LHCN-M2 (cell line): ENCODE measurements at places on chromosomes 12 and 14. TPM values are rescaled to one million over a fixed set of nuclear protein-coding genes. Genes with fewer than 3 reads are reported as not detected.

Gene REP15
- 1.6 and 3.4 TPM in 2 replicates for total RNA-seq

Gene DIO2
- total RNA-seq: 0.38 and 1.3 TPM in 2 replicates

Gene OR6C2
- not detected in 2 replicates for total RNA-seq

Gene ZBTB42
- 2.8 and 3.0 TPM in 2 replicates for total RNA-seq

Gene KRT79
- not detected in 2 replicates for total RNA-seq

Gene ARG2
- 0.80 and 3.1 TPM in 2 replicates for total RNA-seq

Gene RPL10L
- total RNA-seq: not detected in 2 replicates

Gene RNF212B
- total RNA-seq: not detected in 2 replicates

Gene IFI27
- 0.51 and 1.5 TPM in 2 replicates for total RNA-seq

Gene ADAM21
- 1.3 and 1.7 TPM in 2 replicates for total RNA-seq

Gene MORN3
- 0.06 TPM in 1 of 2 replicates, not detected in the other for total RNA-seq

Gene NID2
- total RNA-seq: 11.1 and 13.3 TPM in 2 replicates
